ENCODE measurements at places on chromosomes 1 and 21.

- DNase-seq: no peak
Measured at GRCh38 chr1:230641900-230642262, 400 bp upstream of the COG2 start.

GRCh38 chr1:211975152-211975941 lies 60.0 kb downstream of the INTS7 start:
- no peak for DNase-seq

- DNase-seq: no peak
Measured at GRCh38 chr1:53190210-53190611, 6.4 kb upstream of the CPT2 start.

- no peak for DNase-seq
Measured at GRCh38 chr1:237672748-237673147, 218.0 kb downstream of the ZP4 start.

DNA sequence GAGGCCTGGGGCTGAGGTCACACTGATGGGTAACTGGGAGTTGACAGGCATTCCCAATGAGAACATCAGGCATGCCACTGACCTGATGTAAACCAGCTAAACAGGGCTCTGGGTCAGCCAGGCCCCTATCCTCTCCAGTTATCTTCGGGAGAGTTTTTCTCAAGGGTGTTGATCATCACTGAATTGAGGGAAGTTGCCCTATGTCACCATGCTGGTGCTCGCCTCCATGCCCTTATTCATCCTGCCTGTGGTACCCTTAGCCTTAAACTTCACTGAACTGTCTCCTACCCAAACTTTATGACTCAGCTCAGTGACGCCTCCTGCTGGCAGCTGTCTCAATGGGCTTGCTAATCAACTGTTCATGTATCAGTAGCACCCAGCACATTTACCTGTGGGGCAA lies 80.7 kb upstream of the TNR start:
- DNase-seq: no peak

GRCh38 chr1:107526524-107527198 lies 385.8 kb downstream of the NTNG1 start:
- DNase-seq: no peak

- DNase-seq: no peak
Measured at GRCh38 chr1:54012008-54012325, 6.0 kb downstream of the LDLRAD1 start.

DNA sequence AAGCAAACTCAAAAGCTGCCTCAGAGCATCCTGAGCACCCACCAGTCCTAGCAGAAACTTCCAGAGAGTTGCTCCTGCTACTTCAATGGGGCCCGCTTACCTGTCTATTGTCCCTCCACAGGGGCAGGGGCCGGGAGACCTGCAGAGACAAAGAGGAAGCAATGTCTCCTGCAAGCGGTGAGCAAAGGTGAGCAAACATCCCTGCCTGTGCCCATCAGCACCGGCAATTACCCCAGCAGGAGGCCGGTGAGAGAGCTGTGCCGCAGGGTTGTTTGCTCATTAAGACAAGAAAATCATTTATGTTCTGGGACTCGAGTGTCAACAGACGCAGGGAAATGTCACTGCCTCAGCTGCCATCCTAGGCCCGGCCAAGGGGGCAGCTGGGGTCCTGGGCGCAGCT lies 53.8 kb upstream of the TARDBP start:
- no peak for DNase-seq

GRCh38 chr1:201516511-201517127 lies 9.7 kb upstream of the CSRP1 start:
- no peak for DNase-seq

- DNase-seq: no peak
Measured at GRCh38 chr1:241332987-241333386, 24.0 kb downstream of the RGS7 start.

GRCh38 chr1:185585770-185586169 lies 148.4 kb upstream of the HMCN1 start:
- DNase-seq: no peak

DNA sequence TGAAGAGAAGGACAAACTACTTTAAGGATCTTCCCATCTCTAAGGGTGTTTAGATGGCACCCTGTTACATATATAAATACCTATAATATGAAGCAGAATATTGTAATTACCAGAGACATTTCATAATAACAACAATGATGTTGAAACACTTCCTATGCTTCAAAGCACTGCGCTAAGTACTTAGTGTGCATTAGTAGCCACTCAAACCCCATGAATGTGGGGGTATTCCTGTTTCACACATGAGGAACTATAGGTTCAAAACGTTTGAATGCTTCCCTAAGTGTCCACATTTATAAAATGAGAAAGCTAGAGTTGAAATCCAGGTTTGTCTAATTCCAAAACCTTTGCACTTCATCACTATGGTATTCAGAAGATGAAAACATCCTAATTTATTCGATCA lies 18.5 kb upstream of the OR10J5 start:
- DNase-seq: no peak

DNA sequence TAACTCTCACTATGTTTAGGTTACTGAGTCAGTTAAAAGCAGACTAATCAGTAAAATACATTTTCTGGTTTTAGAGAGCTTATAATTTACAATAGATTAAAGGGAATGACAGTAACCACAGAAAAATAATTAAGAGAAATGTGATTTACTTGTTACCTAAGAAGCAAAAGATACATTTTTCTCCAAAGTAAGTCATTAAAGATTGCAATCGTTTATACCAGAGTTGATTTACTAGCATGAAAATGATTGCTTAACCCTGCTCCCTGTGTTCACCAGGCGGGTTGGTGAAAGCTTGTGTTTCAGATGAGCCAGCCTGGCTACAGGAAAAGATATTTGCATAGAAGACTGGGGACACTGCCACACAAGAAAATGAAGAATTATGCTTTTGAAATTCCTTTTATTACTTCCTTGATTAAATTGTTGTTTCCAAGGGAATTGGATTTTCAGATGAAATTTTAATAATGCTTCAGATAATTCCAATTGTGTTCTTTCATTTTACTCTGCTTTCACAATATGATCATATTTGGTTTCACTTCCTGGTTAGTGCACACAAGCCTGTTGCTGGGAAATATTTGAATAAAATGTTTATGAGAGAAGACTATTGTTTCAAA lies 27.9 kb downstream of the LRRC8B start:
- DNase-seq: no peak

GRCh38 chr1:162689745-162690671 lies 57.7 kb downstream of the DDR2 start:
- no peak for DNase-seq

- no peak for DNase-seq
Measured at GRCh38 chr1:29444081-29444715, 207.9 kb downstream of the PTPRU start.
